ENCODE measurements at places on chromosomes 3 and 15.

DNA sequence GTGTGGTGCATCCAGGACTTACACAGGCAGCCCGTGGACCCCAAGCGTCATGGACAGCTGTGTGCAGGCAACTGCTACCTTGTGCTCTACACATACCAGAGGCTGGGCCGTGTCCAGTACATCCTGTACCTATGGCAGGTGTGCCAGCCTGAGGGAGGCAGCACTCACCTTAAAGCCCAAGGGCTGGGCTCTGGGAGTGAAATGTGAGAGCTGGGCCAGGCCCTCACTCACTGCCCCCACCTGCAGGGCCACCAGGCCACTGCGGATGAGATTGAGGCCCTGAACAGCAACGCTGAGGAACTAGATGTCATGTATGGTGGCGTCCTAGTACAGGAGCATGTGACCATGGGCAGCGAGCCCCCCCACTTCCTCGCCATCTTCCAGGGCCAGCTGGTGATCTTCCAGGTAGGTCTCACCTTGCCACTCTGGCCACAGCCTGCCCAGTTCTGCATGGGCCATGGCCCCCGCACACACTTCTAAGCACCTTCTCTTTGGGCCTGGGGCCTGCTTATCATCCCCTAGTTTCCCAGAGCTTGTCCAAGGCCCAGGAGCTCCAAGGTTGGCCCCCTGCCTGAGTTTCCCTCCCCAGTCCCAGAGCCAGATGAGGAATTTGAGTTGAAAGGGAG is 11.0 kb downstream of the VILL start:
- DNase-seq = no peak

DNA sequence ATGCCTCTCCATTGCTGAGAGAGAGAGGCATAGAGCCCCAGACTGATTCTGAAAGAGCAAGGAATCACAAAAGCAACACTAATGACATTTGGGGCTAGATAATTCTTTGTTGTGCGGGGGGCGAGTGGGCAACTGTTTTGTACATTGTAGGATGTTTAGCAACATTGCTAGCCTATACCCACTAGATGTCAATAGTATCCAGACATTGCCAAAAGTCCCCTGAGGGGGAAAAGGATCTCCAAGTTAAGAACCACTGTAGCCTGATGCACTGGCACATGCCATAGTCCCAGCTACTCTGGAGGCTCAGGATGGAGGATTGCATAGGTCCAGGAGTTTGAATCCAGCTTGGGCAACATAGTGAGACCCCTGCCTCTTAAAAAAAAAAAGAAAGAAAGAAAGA is 22.8 kb upstream of the GOLM2 start:
- no peak for DNase-seq

- DNase-seq = no peak
Observed at GRCh38 chr15:47367726-47368390, 349.4 kb upstream of the SEMA6D start.

DNA sequence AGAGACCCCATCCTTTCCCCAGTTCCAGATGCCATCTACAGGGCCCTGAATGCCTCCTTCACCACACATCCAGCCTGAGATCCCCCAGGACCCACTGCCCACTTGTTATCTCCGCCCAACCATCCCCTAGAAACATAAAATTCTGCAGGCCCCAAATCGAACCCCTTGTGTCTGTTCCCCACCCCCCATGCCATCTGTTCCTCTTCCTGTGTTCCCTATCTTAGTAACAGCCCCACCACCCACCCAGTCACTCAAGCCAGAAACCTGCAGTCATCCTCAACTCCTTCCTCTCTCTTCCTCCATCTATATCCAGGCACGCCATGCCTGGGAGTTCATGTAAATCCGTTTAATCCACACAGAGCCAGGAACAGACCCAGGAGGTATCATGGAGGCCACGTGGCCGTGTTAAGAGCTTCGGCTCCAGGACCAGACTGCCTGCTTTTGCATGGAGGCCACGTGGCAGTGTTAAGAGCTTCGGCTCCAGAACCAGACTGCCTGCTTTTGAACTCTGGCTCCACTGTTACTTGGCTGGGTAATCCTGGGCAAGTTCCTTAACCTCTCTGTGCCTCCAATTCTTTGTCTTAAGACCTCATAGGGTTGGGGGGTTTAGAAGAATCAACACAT is 4.8 kb downstream of the CSRNP1 start:
- peak; percentile 39 for DNase-seq

DNA sequence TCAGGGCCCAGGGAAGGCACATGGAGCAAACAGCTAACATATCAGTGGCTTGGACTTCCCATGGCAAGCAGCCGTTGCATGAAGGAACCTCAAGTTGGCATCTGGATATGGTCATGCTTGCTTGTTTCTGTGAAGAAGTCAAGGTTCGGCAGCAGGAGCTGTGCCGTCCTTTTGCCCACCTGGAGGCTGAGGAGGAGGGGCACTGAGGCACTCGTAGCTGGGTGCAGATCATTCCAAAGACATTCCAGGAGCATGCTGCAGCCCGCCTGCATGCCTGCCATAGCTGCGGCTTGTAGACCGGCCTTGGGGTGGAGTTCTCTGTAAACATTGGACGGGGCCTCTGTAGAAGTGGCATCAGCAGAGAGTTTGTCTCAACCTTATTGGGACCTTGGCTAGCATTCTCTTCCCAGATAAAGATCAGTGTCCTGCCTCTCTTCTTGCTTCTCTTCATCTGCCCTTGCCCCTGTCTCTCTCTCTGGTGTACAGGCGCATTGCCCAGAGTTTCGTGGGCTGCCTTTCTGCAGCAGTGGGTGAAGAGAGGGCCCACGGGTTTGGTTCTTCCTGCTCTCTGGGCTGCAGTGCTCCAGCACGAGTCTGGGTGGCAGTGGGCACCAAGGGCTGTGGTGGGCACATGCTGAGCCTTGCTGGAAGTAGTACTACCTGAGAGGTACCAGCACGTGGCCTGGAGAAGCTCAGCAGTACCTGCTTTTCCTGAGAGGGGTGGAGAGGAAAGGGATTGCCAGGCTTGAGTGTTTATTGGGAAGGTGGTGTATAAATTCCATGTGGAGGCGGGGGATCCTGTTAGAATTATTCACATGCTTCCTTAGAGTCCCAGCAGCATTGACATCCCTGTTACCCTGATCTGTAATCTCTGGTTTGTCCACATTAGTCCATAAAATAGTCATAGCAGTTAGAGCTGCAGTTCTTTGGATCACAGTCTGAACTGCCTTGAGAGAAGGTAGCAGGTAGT is 49.4 kb downstream of the CHCHD6 start:
- no peak for DNase-seq

DNA sequence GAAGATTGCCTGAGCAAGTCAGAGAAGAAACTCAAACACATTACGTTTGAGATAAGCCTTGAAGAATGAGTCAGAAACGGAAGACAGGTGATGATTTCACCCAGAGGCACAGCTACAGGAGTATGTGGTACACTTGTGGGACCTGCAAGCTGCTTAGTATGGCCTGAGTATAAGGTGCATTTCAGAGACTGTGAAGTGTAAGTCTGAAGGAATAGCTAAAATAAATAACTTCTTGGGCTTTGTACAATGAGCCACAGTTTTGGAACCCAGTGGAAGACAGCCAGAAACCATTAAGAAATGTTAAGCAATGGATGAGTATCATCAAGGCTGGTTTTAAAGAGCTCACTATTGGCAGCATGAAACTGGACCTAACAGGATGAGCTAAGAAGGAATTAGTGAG is 826.2 kb downstream of the ROBO1 start:
- no peak for DNase-seq

DNA sequence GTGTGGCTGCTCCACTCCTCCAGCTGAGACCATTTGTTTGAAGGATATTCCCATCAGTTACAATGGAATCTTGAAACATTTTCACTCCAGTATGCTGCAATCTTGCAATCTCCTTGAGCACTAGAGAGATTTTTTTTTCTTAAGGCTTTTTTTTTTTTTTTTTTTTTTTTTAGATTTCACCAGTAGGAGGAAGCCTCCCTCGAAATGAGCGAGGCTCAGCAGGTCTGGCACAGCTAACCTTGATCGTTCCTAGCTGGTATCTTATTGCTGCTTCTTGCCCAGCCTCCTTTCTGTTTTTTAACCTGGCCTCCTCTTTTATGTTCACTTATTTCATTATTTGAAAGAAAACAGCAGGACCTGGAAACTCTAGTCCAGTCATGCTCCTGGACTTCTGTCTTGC is 48.1 kb downstream of the RAP2B start:
- no peak for DNase-seq

GRCh38 chr15:49096090-49096750 is 50.0 kb upstream of the SECISBP2L start:
- DNase-seq = no peak

- DNase-seq = no peak
Observed at GRCh38 chr3:134885877-134886621, 91.0 kb downstream of the EPHB1 start.

GRCh38 chr3:106401666-106402490 is 533.1 kb upstream of the CBLB start:
- no peak for DNase-seq

DNA sequence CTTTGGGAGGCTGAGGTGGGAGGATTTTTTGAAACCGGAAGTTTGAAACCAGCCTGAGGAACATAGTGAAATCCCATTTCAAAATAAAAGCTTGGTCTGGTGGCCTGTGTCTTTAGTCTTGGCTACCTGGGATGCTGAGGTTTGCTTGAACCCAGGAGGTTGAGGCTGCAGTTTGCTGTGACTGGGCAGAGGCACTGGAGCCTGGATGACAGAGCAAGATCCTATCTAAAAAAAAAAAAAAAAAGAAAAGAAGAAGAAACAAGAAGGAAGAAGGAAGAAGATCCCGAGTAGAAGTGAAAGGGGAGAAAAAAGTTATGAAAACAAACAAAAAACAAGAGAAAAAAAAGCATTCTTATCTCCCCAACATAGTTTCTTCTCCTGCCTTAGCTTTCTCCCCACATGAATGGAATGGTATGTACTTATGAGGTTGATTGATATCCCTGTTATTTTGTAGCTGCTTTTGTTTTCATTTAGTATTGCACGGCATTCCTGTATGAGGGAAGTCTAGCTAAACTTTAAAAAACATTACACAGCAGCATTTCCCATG is 42.4 kb downstream of the TMEM40 start:
- no peak for DNase-seq

DNA sequence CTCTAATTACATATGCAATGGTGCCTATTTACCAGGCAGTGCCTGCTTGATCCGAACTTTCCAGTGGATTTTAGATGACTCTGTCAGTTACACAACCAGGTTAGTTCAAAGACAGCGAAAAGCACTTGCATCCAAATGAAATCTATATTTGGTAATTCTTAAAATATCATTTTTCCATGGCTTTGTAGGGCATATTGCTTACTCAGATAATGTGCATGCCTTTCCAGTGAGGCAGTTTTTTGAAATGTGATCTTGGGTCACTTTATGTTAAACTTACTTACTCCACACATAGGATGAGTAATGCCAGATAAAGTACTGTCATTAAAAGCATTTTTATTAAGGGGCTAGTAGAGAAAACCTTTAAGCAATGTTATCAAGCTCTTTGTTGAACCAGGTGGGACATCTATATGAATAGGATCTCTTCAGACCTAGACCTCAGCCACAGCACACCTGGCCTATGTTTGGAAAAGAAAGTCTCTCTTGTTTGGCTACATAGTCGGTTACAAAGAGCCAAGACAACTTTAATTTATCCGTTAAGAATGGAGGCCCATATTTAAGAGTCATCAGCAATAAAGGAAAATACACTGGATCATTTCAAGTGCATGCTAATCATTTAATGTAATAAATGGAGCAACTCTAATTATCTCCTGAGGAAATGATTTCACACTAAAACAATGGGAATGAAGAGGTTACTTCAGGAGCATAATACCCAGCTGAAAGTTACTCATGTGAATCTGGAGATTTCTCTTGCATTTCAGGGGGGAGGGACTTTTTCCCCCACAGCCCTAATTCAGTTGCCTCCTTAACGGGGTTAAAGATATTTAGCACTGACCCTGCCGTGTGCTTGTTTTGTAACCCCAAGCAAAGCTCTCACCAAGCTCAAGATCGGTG is 56.3 kb upstream of the TMCO5A start:
- DNase-seq = no peak

- DNase-seq = no peak
Observed at GRCh38 chr15:91555312-91555711, 298.2 kb upstream of the SLCO3A1 start.

- no peak for DNase-seq
Observed at GRCh38 chr3:31067004-31067403, 172.5 kb upstream of the GADL1 start.

GRCh38 chr15:54594115-54594514 is 602.6 kb downstream of the RSL24D1 start:
- no peak for DNase-seq

DNA sequence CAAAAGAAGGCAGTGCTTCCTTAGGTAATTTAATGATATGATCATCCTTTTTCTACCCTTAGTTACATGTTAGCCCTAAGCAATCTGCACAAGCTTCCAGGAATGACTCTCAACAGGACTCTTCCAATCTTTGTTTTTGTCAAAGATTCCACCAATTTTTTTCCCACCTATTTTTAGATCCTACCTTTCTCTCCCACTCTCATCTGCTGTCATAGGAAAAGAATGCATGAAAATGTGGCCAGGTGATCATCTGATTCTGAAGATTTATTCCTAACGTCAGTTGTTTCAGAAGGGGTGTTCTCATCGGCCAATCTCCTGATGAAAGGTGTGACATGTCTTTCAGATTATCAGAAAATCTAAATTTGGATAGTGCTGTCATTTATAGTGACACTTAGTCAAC is 7.2 kb downstream of the CCDC54 start:
- DNase-seq = no peak

- no peak for DNase-seq
Observed at GRCh38 chr15:74315626-74316025, 51.8 kb downstream of the CYP11A1 start.

- DNase-seq = no peak
Observed at GRCh38 chr3:156216852-156217251, 96.5 kb downstream of the KCNAB1 start.

GRCh38 chr3:133965013-133965570 is 64.6 kb downstream of the SLCO2A1 start:
- DNase-seq = no peak

- peak; percentile 50 for DNase-seq
Observed at GRCh38 chr15:99474909-99475753, 90.7 kb upstream of the MEF2A start.

- no peak for DNase-seq
Observed at GRCh38 chr3:98589331-98590036, 3.9 kb downstream of the CPOX start.

All from SK-N-DZ (cell line).